Left lobe of liver (tissue), 2 donors: ENCODE measurements at places on chromosomes 12 and 14. TPM values are rescaled to one million over a fixed set of nuclear protein-coding genes. Genes with fewer than 3 reads are reported as not detected.

DNA sequence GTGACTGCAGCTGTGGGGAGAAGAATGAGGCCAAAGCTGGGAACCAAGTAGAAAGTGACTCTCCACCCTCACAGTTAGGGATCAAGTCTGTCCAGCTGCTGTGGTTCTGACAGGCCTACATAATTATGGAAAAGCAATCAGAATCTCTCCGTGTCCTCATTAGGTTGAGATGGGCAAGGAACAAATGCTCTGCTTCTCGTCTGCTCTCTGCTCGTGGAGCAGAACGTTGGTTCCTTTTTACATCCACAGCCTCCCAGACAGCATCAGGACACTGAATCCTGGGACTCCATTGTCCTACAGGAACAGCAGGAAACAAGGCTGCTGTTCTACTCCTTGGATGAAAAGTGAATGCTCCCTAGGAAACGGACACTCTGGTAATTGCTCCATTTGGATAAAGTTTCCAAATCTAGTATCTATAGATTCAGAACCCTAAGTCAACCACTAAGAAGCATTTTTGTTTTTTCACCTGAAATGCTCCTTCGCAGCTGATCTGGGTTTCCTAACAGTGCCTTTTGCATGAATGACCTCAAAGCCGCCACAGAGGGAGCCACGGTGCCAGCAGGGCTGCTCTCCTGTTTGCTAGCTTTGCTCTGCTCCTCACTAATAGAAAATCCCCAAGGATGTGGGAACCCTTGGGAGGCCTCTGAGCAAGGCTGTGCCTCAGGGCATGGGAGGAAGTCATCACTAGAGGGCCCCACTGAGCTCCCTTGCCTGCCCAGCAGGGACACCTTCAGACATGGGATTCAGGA lies 102.0 kb downstream of the EGLN3 start:
- DNase-seq: peak; percentile 58

GRCh38 chr12:24796876-24797275 lies 152.0 kb downstream of the BCAT1 start:
- no peak for DNase-seq

DNA sequence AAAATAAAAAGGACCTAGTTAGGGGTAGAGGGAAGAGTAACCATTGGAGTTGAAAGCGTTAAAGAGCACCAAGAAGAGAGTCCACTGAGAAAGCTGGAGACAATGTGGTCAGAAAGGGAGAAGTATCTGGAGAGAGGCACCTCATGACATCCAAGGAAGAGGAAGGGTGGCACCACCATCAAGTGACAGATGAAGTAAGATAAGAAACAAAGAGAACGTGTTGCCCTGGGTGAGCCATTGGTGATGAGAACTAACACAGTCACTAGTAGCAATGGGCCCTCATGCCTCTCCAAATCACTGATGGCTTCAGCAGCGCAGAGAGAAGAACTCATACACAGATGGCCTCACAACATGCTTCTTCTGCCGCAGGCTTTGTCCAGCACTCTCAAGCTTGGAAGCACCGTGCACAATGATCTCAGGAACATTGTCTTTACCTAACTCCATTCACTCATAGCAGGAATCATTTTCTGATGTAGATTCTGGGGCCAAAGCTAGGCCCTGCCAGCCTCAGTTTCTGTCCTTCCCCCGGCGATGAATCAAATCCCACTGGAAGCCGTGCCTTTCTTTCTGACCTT lies 252.9 kb downstream of the DPF3 start:
- DNase-seq: no peak

DNA sequence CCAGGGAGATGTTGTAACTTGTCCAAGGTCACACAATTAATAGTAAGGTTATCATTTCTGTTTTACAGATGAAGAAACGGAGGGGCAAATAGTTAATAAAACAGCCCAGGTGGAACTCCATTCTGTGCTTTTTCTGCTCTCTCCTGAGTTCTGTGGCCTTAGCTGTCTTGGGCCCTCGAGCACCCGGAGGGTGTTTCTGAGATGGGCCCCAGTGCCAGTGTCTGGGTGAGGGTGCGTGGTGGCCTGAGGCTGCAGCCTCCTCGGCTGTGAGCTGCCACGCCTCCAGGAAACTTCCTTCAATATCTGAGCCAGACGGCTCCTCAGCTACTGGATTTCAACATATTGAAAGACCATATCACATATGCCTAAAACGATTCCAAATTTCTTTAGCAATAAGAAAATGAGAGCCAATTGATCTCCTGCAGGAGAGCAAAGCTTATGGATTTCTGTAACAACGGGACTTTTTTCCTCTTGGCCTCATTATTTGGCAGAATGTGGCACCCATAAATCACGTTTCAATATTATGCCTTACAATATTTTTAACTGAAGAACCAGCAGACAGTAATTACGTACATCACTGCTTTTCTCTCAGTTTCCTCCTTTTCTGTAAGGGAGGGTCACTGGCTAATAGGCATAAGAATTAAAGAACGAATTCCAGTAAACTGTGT lies 74.8 kb upstream of the DICER1 start:
- no peak for DNase-seq

GRCh38 chr12:48263617-48264016 lies 60.5 kb upstream of the OR10AD1 start:
- DNase-seq: no peak

DNA sequence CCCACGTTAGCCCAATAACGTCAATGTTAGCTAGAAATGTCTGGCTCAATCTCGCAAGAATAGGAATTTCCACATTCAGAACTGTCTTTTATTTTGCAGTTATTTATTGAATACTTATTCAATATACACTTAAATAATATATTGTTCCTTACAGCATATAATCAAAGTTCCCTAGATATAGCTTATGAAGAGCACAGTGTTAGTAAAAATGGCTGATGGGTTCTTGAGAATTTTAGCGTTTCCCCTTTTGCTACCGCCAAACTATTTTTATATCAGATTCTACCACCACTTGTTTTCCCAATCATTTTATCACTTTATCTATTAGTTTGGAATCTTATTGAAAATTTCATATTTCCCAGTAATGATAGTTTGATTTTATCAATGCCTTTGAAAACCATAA lies 12.7 kb downstream of the EPS8 start:
- DNase-seq: no peak

DNA sequence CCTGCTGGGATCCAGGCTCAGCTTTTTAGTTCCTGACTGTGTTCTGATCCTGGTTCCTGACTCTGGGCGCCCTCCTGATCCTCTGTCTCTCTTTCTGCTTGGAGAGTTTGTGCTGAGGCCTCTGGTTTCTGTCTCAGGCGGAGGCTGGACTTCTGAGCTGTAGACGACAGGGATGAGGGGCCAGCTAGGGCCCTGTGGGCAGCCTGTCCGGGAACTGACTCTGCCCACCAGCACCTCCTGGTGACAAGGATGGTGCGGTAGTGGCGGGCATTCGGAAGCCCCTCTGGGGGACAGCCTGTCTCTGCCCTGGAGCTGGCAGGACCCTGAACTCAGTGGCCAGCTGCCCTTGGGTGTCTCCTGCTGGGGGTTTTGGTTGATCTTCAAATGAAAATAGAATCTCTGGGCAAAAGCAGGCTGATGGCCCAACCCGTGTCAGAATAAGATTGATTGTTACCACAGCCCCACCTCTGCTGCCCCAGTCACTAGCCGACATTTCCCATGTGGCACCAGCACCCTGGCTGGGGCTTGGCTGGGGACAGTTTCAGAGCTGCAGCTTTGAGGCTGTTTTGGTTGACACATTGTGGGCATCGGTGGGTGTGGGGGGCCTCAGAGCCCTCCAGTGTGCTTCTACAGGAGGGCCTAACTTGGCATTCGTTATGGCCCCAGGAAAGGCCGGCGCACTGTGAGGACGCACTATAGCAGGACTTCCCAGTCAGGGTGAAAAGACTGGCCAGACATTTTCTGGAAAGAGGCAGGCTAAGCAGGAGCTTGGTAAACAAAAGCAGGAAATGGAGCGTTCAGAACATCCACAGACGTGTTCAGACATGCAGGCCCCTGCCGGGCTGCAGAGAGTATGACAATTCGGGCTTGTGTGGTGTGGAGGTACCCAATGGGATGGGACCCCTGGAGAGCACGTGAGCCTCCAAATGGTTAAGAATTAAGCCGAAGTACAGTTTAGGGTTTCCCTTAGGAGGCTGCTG lies 16.2 kb downstream of the KRT80 start:
- no peak for DNase-seq

DNA sequence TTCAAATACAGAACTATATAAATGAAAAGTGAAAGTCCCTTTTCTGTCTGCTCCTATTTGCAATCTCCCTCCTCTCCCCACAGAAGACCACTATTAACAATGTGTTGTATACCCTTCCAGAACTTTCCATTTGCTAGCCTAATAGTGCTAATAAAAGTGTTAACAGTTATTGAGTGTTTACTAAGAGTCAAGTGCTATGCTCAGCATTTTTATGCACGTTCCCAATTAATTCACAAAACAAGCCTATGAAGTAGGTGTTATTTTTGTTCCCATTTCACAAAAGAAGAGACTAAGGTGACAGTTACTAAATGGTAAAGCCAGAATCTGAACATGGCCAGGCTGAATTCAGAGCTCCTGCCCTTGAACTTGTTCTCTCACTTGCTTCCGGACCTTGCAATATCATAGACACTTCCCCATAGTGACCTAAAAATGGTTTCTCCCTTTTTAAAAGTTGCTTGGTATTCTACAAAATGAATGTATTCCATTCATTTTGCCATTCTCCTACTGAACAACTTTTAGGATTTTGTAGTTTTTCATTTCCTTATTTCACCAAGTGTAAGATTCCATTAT lies 1.6 kb upstream of the PRKAB1 start:
- no peak for DNase-seq

DNA sequence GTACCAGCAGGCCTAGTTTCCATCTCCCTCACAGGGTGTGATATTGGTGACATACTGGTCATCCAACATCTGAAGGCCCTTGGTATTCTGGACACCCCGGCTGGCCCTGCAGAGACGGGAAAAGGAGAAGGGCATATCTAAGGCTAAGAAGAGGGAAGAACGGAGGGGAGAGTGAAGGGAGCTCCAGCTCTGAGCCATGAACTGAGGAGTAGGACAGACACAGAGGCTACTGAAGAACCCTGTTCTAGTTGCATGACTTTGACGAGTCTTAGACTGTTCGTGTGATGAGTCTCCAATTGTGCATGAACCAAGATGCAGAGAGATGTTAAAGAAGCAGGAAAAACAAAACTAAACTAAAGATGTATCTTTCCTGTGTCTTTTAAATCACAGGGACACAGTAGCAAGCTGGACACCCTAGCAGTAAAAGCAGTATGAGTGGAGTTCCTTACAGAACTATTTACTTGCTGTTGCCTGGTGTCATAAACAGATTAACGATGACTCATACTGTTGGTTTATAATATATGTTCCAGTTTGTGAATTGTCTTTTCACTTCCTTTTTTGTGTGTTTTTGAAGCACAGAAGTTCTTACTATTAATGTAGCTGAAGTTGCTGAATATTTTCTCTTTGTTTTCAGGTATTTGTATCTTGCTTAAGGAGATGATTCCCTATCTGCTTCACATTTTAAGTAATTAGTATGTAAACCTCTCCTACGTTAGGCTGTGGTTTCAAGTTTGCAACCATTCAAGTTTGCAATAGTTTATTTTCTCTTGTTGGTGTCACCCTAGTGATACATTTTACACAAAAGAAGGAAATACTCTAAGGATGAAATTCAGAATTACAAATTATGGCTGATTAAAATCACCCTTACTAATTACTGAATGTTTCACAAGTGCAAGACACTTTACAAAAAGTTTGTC lies 15.7 kb downstream of the FAR2 start:
- DNase-seq: no peak

- DNase-seq: no peak
Observed at GRCh38 chr14:76726551-76726970, 34.7 kb upstream of the VASH1 start.

DNA sequence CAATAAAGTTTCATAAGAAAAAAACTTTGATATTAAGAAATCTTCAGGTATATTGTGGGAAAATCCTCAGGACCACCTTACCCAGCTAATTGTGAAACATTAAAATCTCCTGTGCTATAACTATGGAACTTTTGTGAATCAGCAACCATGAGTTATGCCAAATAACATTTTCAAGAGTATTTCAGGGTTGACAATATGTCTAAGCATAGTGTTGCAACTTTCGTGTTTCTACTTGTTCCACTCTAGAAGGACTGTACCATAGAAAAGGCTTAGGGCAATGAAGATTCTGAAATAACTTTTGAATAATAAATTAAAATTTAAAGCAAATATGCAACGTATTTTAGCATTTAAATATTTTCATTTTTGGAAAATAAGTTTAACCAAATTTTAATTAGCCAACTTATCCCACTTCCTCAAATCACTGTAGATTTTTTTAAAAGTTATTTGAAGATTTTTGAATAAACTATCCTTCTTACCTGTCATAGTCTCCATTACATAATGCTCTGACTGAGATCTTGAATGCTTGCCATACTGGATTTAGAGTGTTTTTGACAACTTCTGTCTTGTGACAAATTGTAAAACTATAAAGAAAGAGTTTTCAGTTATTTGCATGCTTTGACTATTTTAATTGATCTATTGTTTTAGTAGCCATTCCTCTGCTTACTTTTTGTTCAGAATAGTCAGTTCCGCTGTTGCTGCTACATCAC lies 143.6 kb downstream of the CPNE8 start:
- DNase-seq: no peak

GRCh38 chr12:105092336-105092735 lies 8.1 kb upstream of the ALDH1L2 start:
- no peak for DNase-seq

- no peak for DNase-seq
Observed at GRCh38 chr12:127809275-127809674, 457.7 kb upstream of the TMEM132C start.

- DNase-seq: no peak
Observed at GRCh38 chr12:83214185-83214584, 527.5 kb downstream of the TMTC2 start.

GRCh38 chr12:76698316-76698715 lies 65.6 kb upstream of the ZDHHC17 start:
- DNase-seq: no peak

DNA sequence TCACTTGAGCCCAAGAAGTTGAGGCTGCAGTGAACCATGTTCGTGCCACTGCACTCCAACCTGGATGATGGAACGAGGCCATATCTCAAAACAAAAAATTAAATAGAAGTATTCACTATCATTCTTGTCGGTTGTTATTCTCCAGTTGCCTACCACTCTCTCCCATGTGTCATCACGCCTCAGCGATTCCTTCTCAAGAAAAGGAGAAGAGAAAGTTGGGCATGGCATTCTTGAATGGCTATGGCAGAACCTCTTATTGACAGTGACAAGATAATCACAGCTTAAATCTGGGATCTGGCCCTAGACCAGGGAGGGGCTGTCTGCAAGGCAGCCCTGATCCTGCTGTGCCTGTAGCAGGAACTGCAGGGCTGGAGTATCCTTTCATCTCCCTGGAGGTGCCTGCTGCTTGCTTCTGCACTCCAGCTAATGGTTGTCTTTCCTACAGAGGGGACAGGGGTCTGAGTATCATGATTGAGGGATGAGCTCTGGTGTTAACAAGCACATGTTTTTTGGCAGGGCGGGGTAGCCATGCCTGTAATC lies 12.8 kb upstream of the MLEC start:
- no peak for DNase-seq

- no peak for DNase-seq
Observed at GRCh38 chr14:98059106-98059505, 1212.9 kb downstream of the BCL11B start.

GRCh38 chr14:79530555-79530954 lies 680.7 kb downstream of the DIO2 start:
- no peak for DNase-seq

Gene KRT74
- total RNA-seq: not detected

Gene CACNA1C
- 0.83 TPM for total RNA-seq

Gene C1R
- total RNA-seq: 1,748 TPM

Gene RPS6KL1
- total RNA-seq: 4.6 TPM

Gene SLC41A2
- 93.1 TPM for total RNA-seq

Gene TMCC3
- total RNA-seq: 2.6 TPM

Gene ADCY4
- 5.5 TPM for total RNA-seq
